ENCODE measurements at places on chromosomes 13 and 19.

GRCh38 chr19:7224209-7224686 is 70.0 kb downstream of the INSR start:
- DNase-seq = no peak

GRCh38 chr13:98405107-98405571 is 171.8 kb downstream of the STK24 start:
- DNase-seq = no peak

DNA sequence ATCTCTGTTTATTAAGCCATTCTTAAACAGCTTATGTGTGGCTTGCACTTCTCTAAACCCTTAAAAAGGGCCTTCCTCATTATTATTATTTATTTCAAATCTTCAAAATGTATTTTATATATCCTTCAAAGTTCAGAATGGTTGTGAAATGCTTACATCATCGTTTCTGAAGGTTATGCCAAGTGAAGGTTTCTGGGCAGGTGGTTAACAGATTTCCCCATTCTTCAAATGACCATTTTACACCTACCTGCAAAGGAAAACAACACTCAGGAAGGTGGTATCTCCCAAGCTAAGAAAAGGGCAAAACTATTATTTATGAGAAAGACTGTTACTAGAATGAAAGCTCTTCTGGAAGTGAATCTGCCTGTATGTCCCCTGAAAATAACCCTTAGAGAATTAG is 191.6 kb downstream of the SHISA2 start:
- DNase-seq = no peak

DNA sequence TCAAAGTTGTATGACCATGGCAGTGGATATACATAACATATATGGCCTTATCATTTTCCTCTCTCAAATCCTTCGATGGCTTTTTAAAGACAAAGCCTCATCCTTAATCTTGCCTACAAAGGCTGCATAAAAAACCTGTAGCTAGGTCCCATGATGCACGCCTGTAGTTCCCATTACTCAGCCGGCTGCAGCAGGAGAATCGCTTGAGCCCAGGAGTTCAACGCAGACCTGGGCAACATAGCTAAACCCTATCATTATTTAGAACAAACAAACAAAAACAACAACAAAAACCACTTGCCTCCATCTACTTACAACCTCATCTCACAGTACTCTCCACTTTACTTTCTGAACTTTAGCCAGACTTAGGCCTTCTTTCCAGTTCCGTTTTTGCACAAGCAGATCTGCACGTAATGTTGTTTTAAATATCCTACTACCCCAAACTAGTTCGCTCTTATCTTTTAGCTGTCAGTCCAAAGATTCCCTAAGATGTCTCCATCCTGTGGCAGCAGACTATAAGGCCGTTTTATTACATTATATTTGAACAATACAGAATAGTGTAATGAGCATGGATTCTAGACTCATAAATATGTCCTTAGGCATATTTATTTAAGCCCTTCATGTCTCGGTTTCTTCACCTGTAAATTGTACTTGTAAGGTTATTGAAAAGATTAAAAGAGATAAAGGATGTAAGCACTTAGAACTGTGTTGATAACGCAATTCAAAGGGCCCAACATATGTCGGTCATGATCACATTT is 969 bp upstream of the POMP start:
- no peak for DNase-seq

GRCh38 chr13:67308004-67308772 is 78.1 kb upstream of the PCDH9 start:
- no peak for DNase-seq

GRCh38 chr19:1818549-1819195 is 6.6 kb upstream of the ATP8B3 start:
- DNase-seq = no peak

DNA sequence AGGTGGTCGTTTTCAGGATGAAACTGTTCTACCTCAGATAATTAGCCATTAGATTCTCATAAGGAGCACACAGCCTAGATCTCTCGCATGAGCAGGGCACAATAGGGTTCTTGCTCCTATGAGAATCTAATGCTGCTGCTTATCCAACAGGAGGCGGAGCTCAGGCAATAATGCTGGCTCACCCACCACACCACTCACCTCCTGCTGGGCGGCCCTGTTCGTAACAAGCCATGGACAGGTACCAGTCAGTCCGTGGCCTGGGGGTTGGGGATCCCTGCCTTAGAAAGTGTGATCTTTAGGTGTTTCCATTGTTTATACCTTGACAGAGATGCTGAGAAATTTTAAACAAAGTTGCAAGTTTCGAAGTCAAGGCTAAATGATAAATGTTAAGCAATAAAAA is 344.6 kb upstream of the HTR2A start:
- no peak for DNase-seq

DNA sequence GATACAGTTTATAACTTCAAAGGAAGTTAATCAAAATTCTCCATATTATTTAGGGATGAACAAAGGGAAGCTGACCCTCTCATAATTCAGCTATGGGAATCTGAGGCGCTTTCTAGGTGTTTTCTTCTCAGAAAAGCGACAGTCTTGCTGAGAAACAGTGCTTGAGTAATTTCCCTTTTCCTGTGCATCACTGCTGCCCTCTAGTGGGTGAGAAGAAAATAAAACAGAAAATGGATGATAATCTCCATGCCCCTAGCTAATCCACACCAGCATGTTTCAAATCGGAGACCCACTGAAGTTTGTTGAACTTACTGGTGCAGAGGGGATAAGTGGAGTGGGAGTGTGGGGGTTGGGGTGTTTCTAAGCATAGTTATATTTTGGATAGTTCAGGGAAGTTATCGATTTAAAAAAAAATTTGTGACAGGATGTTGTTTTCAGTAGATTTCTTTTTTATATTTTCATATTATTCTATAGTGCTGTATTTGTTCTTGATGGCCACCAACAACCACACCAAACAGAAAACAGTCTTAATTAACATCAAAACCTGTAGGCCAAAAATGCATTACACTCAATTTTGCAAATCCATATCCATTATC is 21.4 kb downstream of the LCP1 start:
- DNase-seq = no peak

GRCh38 chr13:24033527-24034302 is 126.8 kb upstream of the SPATA13 start:
- no peak for DNase-seq

GRCh38 chr13:47708386-47708785 is 292.7 kb downstream of the SUCLA2 start:
- no peak for DNase-seq

DNA sequence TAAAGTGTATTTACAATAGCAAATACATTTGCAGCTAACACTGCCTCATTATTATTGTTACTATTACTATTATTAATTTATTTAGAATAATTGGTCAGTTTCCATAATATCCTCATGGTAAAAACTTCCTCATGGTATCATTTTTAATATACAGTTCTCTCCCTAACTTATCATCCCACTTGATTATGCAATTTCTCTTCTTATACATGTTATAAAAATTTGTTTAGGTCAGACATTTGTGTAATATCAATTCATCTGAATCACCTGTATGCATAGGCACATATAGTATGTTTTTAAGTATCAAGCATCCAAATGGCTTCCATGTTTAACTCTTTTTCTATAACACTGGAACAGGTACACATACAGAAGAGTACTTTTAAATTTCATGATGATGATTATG is 210.8 kb upstream of the STARD13 start:
- no peak for DNase-seq

DNA sequence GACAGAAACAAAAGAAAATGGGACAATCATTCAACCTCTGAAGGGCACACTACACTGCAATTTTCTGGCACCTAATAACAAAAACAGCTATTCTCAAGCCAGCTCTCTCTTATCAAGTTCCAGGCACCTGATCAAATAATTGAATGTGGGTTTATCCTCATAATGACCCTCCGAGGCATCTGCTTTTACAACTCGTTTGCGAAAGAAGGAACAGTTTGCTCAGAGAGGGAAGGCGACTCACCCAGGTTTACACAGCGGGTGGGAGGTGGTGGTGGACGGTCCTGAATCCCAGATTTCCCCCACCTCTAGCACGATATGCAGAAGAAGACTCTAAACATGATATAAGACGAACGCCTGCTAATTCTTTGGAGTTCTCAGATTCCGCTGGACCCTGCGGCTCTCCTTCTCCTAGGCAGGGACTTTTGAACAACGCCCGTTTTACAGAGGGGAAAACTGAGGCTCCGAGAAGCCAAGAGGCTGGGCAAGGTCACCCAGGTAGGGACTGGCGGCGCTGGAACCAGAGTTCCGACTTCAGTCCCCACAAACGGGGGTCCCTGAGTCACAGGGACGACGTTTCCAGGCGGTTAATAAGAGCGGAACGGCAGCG is 641 bp downstream of the SGTA start:
- no peak for DNase-seq

DNA sequence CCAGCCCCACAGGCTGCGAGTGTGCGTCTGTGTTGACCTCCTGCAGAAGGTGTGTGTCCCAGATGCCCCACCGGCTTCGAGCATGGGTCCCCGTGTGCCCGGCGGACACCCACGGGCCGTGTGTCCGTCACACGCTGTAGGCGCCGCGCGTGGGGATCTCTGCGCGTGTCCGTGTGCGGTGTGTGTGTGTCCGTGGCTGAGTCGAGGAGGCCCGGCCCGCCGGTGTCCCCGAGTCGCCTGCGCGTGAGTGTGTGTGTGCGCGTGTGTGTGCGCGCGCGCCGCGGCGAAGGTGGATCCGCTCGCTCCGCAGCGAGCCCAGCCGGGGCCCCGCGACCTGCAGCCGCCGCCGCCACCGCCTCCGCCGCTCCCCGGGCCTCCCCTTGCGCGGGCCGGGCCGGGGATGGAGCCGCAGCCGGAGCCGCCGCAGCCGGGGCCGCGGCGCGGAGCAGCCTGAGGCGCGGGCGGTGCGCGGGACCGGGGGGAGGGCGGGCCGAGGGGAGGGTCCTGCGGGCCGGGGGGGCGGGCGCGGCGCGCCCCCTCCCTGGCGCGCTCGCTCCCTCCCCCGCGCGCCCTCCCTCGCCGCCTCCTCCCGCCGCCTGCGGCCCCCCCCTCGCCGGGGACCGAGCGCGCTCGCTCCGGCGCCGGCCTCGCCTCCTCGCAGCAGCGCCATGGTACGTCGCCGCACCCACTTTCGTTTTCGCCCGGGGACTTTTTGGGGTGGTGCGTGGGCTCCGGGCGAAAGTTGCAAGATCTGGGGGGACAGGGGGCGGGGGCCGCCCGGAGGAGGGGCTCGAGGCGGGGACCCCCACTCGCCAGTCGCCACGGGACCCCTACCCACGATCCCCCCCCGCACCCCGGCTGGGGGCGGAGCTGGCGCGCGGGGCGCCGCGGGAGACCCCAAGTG is 7.1 kb upstream of the NFIC start:
- peak; percentile 54 for DNase-seq

DNA sequence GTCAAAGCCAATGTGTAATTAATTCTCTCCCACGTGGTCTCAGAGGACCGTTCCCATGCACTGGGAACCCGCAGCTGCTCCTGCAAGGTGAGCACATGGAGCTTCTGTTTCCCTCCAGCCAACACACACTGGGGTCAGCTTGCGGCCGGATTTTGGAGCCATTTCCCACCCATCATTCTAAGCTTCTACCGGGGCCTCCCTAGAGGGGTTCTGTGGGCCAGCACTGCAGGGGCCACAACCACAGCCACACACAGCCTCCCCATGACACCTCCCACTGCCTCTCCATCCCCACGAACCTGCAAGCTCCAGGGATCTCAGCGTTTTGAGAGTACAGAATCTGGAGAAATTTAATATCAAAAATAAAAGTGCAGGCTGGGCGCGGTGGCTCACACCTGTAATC is 120.7 kb upstream of the SOX1 start:
- DNase-seq = no peak

GRCh38 chr13:99196466-99197116 is 4.1 kb upstream of the UBAC2 start:
- no peak for DNase-seq

DNA sequence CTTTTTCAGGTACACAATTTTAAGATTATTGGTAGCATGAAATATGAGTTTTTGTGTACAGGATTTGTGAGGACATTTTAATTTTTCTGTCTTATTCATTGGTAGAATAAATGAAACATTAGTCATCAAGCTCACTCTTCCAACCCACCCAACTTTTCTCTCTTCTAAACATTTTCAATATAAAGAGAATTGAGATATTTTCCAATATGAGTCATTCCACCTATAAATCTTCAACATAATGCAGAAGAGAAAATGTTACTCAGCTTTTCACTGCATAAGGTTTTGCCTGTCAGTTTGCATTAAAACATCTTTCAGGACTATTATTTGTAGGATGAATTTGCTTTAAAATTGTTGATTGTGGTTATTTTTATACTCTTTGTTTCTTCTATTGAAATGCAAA is 330.7 kb downstream of the PCDH20 start:
- no peak for DNase-seq

- no peak for DNase-seq
These were observed 4.9 kb downstream of the NAPA start for GRCh38 chr19:47509973-47510372.

- no peak for DNase-seq
These were observed 282.9 kb upstream of the SLITRK6 start for GRCh38 chr13:86082121-86082520.

GRCh38 chr13:78780708-78781107 is 121.8 kb upstream of the OBI1 start:
- no peak for DNase-seq

GRCh38 chr13:54484166-54484565 is 1455.6 kb downstream of the OLFM4 start:
- no peak for DNase-seq

DNA sequence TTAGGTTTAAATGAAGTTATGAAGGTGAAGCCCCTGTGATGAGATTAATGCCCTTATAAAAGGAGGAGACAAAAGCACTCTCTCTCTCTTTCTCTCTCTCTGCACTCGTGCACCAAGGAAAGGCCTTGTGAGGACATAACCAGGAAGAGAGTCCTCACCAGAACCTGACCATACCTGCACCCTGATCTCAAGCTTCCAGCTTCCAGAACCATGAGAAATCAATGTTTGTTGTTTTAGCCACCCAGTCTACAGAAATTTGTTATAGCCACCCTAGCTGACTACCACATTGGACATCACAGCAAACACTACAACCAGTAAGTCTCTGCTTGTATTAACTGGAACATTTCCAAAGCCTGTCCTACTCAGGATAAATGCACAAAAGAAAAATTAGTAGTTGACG is 34.7 kb upstream of the WDFY2 start:
- no peak for DNase-seq

DNA sequence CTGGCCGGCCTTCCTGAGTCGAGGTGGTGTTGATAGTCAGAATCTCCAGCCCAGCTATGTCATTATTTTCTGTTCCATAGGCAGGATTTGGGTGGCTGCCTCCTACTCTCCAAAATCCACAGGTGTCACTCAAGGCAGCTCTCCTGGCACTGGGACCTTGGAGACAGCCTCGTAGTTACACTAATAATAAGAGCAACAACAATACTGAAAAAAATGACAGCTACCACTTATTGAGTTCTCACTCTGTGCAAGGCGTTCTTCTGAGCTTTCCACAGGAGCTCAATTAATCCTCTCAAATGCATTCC is 12.2 kb upstream of the KLK12 start:
- DNase-seq = no peak

Data from stimulated activated CD4-positive, alpha-beta T cell treated with anti-CD3 and anti-CD28 coated beads, Interleukin-1b, Interleukin-23, amount 100 ng/mL, for 1 hour (primary cell).